ENCODE measurements at places on chromosomes 6 and 20. TPM values are rescaled to one million over a fixed set of nuclear protein-coding genes. Genes with fewer than 3 reads are reported as not detected.
A peak's percentile ranks its signal among the peaks of the same experiment; 100 is the strongest.

The HDGFL1 gene
- total RNA-seq, result not detected

The ABHD16B gene
- total RNA-seq, result not detected

The BNIP5 gene
- total RNA-seq, result not detected

The CCM2L gene
- 0.14 TPM for total RNA-seq

The ENPP4 gene
- total RNA-seq, result 3.3 TPM

The SOX4 gene
- 91.4 TPM for total RNA-seq

The RXRB gene
- total RNA-seq, result 31.8 TPM

The FABP7 gene
- total RNA-seq, result 256 TPM

GRCh38 chr20:9503526-9504245, 10.7 kb upstream of the LAMP5 start:
- DNase-seq, result no peak

DNA sequence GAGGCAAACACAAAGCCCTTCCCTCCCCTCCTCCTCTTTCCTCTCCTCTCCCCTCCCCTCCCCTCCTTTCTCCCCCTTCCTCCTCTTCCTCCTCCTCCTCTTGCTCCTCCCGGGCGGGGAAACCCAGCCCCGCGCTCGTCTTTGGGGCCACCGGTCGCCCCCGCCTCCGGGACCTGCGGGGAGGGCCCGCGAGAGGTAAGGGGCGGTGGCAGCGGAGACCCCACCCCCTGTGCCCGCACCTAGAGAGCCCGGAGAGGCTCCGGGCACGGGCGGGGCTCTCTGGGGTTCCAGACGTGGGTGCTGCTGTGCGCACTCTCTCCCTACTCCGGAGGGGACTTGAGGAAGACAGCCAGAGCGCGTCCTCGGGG, at the start of gene RIN2:
TSS of gene RIN2 (plus strand) at position 126 of the 368 bp plus-strand sequence. CDS start 131,344 bp downstream, outside the sequence.
- no peak for DNase-seq

DNA sequence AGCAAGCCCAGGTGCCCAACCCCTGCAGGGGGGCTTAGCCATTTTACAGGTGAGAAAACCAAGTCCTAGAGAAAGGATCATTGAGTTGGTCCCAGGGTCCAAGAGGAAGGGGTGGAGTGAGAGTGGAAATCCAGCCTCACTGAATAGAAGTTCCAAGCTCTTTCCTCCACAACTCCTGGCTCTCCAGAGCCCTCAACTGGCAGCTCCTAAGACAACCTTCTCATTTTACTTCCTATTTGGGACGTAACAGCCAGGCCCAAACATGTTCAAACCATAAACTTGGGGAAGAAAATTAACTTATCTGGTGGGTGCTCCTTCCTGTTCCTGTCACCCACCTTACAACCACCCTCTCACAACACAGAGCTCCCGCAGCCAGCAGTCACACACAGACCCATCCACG, 57.9 kb downstream of the PRND start:
- DNase-seq, result no peak

- no peak for DNase-seq
Observed at GRCh38 chr6:2773449-2773848, 8.3 kb downstream of the WRNIP1 start.

GRCh38 chr20:53708129-53708968, 114.7 kb upstream of the ZNF217 start:
- no peak for DNase-seq

- no peak for DNase-seq
Observed at GRCh38 chr20:44990425-44990824, 24.1 kb downstream of the STK4 start.

DNA sequence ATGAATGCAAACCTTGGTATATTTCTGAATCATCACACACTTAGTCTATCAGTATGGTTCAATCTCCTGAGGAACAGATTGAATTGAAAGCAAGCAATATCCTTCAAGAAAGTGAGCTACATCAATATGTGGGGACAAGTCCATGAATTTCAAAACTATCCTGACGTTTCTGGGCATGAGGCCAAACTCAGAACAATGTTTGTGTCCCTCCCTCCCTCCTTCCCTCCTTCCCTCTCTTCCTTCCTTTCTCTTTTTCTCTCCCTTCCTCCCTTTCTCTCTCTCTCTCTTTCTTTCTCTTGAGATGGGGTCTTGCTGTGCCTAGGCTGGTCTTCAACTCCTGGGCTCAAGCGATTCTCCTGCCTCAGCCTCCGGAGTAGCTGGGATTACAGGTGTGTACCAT, 27.9 kb upstream of the SYNCRIP start:
- DNase-seq, result no peak

GRCh38 chr6:134097114-134097707, 44.8 kb upstream of the SLC2A12 start:
- peak; percentile 81 for DNase-seq

DNA sequence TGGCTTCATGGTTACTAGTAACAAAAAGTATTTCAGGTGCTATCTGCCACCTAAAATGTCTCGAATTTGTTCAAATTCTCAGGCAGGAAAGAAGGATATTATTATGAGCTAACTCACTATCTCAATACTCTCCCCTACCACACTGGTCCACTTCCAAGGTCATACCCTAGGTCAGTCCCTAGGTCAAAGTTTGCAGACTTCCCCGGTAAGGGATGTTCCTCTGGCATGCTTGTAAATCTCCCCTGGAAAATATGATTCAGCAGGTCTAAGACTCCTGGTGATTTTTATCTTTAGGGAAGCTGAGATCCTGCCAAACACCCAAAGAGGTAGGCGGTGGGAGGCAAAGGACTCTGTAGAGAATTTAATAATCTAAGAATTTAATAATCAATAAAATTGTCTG, 6.7 kb downstream of the AHCY start:
- no peak for DNase-seq

DNA sequence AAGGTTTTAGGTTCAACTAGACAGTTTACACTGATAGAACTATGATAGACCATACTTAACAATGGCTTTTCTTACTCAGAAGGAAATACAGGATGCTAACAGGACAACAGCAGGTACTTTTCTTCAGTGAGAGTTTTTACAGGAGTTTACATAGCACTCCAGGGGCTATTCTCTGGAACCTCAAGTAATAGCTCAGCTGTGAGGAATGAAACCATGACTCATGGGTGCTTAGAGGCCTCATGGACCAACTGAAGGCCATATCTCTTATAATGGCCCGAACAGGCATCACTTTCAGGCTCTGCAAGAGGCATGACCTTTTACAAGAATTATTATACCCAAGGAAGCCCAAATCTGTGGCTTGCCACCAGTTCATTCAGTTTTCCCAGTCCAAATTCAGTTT, 31.8 kb downstream of the TREML1 start:
- no peak for DNase-seq

DNA sequence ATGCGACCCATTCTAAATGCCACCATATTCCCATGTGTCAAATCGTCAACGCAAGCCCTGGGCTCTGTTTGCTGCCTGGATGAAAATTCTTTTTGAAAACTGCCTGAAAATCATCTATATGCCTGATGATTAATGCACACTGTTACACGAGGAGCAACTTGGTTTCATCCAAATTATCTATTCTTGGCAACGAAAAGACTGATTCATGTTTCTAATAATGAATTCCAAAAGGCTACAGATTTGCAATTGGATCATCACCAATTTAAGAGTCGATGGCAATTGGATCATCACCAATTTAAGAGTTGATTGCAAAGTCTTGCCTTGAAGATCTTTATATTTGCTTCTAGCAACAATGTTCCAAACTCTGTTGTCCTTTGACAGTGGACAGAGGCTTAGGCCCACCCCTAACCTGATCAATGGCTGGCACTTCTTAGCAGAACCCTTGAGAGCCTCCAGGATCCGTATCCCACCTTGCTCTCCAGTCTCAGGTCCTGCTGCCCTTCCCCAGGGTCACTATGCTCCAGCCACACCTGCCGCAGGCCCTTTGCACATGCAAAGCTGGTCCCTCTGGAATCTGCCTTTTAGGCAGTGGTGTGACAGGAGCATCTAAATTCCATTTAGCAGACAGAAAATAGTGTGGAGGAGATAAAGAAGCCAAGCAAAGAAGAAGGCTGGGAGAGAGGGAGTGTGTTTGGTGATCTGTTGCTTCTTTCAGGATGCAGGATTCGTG, 460.9 kb upstream of the SULF2 start:
- DNase-seq, result no peak

DNA sequence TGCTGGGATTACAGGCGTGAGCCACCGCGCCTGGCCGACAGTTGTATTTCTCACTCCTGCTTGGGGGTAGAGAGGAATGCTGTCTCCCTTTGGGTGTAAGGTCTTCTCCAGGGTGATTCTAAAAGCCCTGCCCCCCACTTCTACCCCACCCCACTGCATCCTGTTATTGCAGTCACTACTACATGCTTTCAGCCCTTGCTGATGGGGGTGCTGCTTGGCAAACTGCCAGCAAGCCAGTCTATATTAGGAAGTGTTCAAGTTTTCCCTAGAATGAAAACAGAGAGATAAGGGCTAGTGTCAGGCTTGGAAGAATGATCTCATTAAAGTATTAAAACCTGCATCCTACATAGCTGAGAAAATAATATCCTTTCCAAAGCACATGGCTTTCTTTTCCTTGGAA, 31.3 kb downstream of the TTI1 start:
- no peak for DNase-seq

DNA sequence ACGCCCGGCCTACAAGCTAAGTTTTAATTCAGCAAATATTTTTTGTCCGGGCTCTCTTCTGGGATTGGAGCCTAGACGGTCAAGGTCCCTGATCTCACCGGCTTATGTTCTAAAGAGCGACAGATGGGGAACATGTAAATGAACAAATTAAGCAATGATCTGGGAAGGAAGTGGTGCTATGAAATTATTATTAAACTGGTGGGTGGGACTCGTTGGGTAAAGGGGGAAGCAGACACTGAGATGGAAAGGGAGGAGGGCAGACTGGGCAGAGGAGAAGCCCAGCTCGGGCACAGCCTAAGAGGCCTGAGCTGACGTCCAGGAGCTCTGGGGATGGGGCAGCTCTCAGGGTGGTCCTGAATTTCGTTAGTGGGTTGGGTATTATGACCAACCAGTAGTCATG, 81.8 kb upstream of the AGPAT4 start:
- DNase-seq, result no peak

DNA sequence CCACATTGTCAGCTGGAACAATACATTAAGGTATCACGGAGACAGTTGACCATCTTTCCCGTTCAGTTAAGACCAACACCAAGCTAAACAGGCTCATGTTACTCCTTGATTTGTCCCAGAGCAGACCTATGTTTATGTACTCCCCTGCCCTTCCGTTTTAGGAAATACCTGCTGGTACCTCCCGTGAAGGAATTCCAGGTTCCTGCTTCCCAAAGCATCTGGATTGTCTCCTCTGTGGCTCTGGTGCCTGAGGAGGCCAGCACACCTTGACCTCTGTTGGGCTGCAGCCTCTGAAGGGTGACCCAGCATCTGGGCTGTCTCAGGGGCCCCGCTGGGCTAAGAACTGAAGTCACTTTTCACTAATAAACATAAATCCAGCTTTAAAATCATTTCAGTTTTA, 647.8 kb upstream of the MARCKS start:
- DNase-seq, result no peak

DNA sequence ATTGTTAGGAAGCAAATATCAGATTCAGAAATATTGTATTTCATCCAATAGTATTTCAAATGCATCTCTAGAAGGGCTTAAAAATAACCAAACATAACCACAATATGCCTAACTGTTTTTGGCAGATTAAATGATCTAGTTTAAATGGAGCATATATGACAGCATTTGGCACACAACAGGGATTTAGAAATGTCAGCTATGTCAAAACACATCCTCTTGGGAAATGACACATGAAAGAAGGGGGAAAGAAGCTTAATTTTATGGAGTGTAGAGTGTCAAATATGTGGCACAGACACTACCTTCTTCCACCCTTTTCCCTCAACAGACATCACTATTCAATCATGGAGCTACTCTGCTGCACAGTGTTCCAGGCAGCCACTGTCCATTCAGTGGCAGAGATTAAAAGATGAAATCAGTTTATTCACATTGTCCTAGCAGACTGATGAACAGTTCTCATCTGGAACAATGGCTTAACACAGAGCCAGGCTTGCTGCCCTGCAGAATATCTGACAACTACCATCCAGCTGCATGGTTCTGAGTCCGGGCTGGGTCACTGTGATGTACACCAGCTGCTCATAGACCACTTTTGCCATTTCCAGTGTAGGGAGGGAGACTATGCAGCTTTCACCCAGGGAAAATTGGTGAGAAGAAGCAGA, 349.8 kb downstream of the DHX35 start:
- DNase-seq, result no peak

DNA sequence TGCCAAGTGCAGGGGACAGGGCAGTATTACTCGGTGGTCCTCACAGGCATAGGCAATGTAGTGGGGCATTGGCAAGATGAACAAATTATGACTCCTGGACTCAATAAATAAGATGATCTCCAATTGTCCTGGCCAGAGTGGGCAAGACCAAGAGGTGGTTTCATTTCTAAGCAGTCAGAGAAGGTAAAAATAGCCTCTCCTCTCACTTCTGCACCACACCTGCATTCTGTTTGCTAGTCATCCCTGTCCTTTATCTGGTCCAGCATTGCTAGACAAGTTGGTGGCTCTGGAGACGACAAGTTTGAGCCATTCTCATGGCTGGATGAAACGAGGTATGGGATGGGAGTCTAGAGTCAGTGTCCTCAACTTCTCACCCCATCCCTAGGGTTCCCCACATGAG, 83.0 kb downstream of the BANF2 start:
- no peak for DNase-seq

DNA sequence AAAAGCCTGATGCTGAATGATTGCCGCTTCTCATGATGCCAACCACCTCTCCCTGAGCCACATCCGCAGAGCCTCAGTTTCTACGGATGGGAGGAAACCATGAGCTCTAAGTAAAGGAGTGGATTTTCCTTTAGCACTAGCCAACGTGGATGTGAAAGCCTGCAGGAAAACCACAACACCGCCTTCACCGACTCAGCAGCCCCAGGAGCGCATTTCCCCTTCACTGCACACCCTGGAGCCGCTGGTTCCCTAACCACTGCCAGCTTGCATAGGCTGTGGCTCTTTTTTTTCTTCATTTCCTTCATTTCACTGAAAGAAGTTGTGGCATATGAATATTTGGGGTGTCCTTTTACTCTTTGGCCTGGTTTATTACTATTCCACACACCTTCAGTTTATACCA, 50.5 kb upstream of the SSTR4 start:
- no peak for DNase-seq

DNA sequence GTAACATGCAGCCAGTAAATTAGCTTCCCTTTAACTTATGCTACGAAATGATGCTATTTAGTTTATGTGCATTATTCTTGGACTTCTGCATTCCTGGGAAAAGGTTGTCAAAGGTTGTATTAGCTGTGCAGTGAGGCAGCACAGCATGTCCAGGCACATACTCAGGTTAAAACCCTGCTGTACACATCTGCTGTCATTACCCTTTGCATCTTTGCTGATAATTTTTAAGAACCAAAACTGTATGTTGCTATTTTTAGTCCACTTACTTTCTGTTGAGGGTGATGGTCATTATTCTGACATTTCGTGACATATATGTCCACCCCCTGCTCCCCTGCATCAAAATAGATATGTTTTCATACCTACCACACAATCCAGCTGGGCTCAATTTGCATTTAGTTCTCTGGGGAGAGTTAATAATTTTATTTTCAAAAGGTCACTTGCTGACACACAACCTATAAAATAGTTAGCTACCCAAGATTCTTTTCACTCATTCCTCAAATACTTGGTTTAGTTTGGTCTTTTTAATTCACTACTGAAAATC, 142.5 kb upstream of the SPACA1 start:
- DNase-seq, result no peak

- DNase-seq, result no peak
Observed at GRCh38 chr6:10408457-10408856, 6.4 kb downstream of the TFAP2A start.

GRCh38 chr6:5341845-5342244, 80.5 kb downstream of the FARS2 start:
- no peak for DNase-seq

GRCh38 chr6:82408952-82409431, 45.4 kb downstream of the TPBG start:
- DNase-seq, result no peak

Data from neural crest cell (in vitro differentiated cells).